HTR-8/SVneo (cell line): ENCODE measurements at places on chromosomes 6 and 20.

DNA sequence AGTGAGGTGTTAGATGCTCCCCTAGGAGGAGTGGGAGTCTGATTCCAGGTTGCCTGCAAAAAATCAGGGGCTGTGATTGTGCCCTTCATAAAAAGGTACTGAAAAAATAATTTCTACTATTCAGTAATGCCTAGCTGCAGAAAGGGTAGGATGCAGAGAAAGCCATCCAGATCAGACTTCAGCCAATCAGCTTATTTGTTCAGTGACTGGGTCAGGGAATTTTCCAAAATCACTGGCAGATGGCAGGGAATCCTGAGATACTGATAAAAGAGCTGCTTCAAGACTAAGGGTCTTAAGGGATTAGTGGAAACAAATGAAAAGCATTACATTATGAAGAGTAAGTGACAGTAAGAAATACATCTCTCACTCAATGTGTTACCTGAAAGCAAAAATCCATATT, 42.8 kb upstream of the MTRF1L start:
- DNase-seq = no peak

GRCh38 chr6:104095661-104096416, 763.9 kb downstream of the HACE1 start:
- DNase-seq = no peak

- no peak for DNase-seq
Observed at GRCh38 chr6:41527721-41528408, 18.3 kb upstream of the FOXP4 start.

DNA sequence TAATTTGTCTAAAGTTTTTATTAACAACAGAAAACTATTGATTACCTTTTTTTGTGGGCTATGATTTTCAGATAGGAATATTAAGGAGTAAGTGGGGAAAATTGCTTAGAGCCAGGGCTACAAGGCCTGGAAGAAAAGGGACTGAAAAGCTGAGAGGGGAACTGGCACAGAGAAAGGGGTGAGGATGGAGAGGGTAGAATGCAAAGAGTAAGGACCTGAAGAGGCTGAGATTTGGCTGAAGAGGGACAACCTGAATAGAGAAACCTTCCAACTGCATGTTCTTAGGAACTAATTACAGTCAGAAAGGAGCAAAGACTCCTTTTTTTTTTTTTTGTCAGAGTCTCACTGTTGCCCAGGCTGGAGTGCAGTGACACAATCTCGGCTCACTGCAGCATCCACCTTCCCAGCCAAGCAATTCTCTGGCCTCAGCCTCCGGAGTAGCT, 16.7 kb downstream of the BTN2A1 start:
- no peak for DNase-seq

GRCh38 chr6:3820563-3820962, 28.6 kb upstream of the FAM50B start:
- no peak for DNase-seq

DNA sequence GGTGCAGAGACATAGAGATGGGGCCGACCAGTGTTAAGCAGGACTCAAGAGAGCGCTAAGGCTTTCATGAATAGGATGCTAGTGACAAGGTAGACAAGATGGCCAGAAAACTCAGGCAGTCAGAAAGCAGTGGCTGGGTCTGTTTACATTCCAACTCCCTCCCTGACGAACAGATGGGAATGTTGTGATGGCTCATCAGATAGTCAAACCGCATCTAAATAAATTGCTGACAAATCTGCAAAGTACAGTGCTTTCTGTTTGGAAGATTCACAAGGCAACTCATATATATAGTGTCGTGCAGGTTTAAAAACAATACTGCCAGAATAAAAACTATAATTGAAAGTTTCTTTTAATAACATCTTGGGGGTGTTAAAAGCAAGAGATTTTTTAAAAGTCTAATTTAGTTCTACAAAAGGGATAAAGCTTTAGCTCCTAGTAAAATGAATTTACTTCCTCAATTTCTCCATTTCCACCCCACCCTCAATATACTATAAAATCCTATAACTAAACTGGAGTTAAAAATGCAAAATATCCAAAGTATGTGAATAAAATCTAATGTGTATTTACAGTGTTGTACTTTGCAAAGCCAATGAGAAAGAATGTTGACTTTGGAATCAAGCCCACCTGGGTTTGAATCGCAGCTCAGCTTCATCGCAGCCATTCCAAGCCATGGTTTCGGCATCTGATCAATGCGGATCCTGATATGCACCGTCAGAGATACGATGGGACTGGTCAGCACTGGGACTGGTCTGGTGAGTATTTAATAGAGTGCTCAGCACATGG, 247.3 kb upstream of the PDE10A start:
- DNase-seq = no peak

- DNase-seq = no peak
Observed at GRCh38 chr20:5445611-5446010, 128.9 kb upstream of the PROKR2 start.

- no peak for DNase-seq
Observed at GRCh38 chr20:10640897-10641296, 32.9 kb downstream of the JAG1 start.

DNA sequence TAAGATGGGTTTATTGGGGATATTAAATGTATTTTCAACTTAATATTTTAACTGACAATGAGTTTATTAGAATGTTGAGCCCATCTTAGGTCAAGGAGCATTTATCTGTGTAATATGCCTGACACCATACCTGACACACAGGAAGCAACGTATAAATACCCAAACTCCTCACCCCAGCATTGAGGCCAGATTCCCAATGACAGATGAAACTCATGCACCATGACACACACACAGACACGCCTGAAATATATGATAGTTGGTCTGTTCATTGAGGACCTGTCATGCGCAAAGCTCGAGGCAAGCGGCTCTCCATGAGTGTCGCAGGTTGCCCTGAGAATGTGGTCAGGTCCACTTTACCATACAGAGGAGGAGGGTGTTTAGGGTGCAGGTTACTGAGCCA, 64.1 kb downstream of the GFOD1 start:
- no peak for DNase-seq
